ENCODE measurements at places on chromosomes 13 and 19.

DNA sequence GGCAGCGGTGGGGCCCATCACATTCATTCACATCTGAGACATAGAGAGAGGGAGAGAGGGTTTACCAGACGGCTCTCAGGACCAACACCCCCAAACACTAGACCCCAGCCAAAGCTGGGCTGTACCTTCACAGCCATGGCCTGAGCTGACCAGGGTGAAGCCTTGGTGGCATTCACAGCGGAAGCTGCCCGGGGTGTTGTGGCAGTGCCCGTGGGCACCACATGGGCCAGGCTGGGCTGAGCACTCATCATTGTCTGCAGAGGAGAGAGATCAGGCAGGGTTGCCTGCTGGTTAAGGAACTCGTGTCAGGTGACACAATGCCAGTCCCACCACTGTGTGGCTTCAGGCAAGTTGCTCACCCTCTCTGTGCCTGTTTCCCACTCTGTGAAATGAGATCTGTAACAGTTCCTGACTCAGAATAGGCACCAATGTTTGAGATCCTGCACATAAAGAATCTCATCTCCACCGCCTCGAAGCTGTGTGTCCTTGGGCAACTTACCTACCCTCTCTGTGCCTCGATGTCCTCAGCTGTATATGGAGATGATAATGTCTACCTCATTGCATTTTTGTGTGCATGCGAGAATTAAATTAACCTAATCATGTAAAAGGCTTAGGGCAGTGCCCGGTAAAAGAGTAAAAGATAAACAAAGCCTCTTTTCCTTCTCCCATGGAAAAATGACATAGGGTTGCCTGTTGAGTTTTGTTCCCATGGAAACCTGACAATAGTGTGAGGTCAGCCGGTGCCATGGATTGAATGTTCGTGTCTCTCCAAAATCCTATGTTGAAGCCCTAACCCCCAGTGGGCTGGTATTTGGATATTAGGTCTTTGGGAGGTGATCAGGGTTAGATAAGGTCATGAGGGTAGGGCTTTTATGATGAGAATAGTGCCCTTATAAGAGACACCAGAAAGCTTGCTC is 22.9 kb downstream of the CCL25 start:
- no peak for DNase-seq

DNA sequence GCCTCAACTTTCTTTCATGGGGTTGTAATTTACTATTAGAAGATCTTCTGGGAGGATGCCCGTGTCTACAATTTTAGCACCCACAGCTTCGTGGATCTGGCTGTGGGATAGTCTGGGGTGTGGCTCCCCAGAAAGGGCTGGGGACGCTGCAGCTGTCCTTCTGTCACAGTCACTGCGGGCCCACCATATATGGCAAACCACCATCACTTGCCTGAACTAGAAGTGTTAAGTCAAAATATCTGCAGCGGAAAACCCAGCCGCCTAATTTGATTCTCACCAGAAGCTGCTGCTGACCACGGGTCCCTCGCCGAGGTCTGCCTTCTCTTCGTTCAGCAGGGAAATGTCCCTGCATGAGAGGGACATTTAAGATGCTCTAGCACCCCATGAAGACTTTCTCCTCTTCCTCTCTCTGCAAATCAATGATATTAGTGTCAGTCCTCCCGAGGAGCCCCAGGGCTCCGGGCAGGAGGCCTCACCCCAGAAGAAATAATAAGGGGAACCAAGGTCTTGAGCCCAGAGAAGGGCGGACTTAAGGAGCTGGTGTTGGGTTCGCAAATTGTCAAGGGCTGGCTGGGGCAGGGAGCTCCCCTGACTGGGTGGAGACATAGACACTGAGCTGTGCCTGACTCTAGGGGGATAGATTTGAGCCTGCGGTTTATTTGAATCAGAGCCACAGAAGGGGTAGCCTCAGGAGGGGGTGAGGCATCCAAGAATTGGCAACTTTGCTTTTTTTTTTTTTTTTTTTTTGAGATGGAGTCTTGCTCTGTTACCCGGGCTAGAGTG is 3.0 kb upstream of the MATK start:
- no peak for DNase-seq

- DNase-seq = no peak
These were observed 27.8 kb downstream of the COG3 start for GRCh38 chr13:45492538-45492937.

DNA sequence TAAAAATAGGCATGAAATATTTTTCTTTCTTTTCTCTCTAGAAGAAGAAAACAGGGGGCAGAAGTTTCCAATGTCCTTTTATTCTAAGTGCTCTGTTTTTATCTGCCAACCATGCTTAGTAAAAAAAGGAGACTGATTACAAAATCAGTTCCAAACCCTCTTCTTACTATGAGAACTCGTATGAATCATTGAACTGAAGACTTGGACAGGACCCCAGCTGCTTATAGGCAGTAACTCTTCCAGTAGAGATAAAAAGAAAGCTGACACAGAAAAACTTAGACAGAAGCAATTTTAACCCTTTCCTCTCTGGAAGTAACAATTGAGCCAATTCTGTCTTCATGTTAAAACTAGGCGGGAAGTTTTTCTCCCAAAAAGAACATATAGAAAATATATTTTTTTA is 24.5 kb upstream of the FREM2 start:
- DNase-seq = no peak

DNA sequence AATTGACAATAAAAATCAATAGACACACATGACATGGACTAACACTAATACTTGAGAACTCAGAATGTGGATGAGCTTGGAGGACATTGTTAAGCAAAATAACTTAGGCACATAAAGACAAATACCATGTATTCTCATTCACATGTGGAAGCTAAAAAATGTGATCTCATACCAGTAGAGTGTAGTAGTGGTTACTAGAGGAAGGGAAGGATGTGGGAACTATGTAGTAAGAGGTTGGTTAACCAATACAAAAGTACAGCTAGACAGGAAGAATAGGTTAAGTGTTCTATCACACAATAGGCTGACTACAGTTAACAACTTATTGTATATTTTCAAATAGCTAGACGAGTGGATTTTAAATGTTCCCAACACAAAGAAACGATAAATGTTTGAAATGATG is 415.8 kb upstream of the KLF12 start:
- DNase-seq = peak; percentile 62

GRCh38 chr13:73717632-73718031 is 416.6 kb downstream of the KLF12 start:
- no peak for DNase-seq

Data from naive thymus-derived CD8-positive, alpha-beta T cell (primary cell).